ENCODE measurements at places on chromosomes 5 and 9. TPM values are rescaled to one million over a fixed set of nuclear protein-coding genes. Genes with fewer than 3 reads are reported as not detected.

Gene NKD2
- total RNA-seq, result 0.72 TPM

Gene NAA35
- 26.9 TPM for total RNA-seq

Gene GABRB2
- not detected for total RNA-seq

Gene SYNPO
- total RNA-seq, result 4.1 TPM

Gene SPARC
- total RNA-seq, result 2,270 TPM

Gene DAB2
- total RNA-seq, result 14.2 TPM

Gene FOXD1
- 16.1 TPM for total RNA-seq

Gene DDX4
- total RNA-seq, result not detected

Gene MUSK
- not detected for total RNA-seq

Gene CARD9
- 2.5 TPM for total RNA-seq

Gene LHX3
- total RNA-seq, result not detected

Gene LTC4S
- total RNA-seq, result not detected

Gene PCDHGB7
- 0.90 TPM for total RNA-seq

Gene PDLIM7
- total RNA-seq, result 162 TPM

Gene PDCD1LG2
- total RNA-seq, result 0.82 TPM

Gene EGR1
- total RNA-seq, result 16.8 TPM

Gene ZFP2
- 0.05 TPM for total RNA-seq

Gene TMEM252
- total RNA-seq, result not detected

Gene CCDC192
- total RNA-seq, result 0.27 TPM

Gene SLC23A1
- total RNA-seq, result not detected

Gene INSYN2B
- total RNA-seq, result 1.2 TPM

Gene ACTL7B
- not detected for total RNA-seq

Gene TAF1L
- 0.04 TPM for total RNA-seq

Gene PRRX2
- not detected for total RNA-seq

Gene MARCOL
- total RNA-seq, result not detected

Gene IRX2
- total RNA-seq, result not detected
